M059J (cell line): ENCODE measurements at places on chromosomes 7 and 10. TPM values are rescaled to one million over a fixed set of nuclear protein-coding genes. Genes with fewer than 3 reads are reported as not detected.
A peak's percentile ranks its signal among the peaks of the same experiment; 100 is the strongest.

The NKX2-3 gene
- 0.12 TPM in 1 of 2 replicates, not detected in the other for total RNA-seq

- DNase-seq = no peak
Measured at GRCh38 chr10:88616250-88616977, 29.9 kb downstream of the LIPJ start.

The MPP7 gene
- 0.94 and 1.7 TPM in 2 replicates for total RNA-seq

DNA sequence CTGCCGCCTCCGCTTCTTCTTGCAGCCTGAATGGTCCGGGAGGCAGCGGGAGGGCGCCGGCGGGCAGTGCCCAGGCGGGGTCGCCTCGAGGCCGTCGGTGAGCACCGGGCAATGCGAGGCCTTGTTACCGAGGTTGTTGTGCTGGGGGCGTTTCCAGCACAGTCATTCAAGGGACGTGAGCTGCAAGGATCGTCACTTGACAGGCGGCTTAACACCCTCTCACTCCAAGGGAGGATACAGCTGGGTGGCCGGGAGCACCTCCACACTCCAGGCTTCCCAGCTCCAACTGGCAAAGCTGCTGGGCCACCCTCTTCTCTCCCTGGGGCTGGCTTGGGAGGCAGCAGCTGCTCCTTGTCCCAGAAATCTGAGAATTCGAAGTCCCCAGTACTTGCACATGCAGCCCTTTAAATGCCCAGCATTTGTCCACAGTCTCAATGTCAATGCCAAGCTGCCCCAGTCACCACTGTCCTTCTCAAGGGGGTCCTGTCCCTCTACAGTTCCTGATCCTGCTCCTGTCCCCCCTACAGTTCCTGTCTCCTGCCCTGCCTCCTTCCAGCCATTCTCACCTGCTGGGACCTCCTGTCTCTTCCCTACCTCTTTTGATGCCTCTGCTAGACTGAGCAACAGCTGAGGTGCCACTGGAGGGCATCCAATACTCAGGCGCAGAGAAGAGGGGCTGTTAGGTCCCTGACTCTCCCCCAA lies 4.4 kb upstream of the HOXA11 start:
- no peak for DNase-seq

DNA sequence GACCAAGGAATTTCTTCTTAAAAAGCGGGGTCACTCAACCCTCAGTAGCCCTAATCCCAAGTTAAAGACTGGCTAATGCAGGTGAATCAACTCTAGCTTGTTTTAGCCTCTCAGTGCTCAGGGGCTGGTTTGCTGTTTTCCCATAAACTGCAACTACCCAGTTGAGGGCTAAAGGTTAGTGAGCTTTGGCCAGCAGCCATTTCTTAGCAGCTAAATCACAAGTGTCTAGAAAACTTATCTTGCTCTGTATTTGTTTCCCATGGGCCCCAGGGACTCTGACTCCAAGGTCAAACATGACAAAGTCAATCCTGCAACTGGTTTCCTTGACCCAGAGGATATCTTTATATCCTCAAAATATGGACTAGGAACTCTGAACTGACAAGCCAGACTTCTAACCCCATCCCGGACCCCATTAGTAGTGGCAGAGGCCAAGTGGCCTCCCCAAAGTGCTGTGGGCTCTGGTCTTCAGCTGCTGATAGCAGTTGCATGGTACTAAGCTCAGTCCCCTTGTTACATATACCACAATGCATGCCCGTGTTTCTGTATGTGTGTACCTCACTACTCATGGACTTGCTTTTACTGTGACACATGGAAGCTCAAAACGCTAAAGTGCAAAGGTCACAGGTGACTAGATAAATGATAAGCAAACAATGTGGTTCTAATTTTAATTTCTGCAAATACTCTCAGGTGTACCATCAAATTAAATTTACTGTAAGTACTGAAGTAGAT lies 793.0 kb upstream of the IGFBP3 start:
- DNase-seq = peak; percentile 67

DNA sequence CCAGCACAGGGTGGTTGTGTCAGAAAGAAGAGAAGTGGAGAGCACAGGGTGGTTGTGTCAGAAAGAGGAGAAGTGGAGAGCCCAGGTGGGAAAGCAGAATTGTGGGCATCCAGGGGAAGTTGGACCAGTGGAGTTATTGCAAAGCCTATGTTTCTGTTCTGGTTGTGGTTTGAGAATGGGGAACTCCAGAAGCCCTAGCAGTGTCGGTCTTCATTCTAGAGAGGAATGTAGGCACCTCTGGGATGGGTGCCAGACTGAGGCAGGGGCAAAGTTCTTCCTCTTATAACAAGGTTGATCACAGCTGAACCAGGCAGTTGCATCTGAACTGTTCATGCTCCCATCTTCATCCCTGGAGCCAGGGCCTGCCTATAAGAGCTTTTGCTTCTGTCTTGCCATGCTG lies 954 bp downstream of the FSCN3 start:
- no peak for DNase-seq

DNA sequence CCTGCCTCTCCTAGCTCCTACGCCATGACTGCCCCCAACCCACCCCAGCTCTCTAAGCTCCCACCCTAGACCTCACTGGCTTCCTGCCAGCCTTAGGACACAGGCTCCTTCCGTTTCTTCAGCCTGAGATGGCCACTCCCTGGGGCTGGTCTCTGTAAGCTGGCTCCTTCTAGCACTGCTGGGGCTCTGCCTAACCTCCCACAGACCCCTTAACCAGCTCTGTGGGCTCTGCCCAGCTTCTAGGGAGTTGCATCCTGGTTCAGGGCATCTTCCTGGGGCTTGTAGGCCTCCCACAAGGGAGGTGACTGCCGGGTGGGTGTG lies 478.6 kb upstream of the KLF6 start:
- DNase-seq = no peak

DNA sequence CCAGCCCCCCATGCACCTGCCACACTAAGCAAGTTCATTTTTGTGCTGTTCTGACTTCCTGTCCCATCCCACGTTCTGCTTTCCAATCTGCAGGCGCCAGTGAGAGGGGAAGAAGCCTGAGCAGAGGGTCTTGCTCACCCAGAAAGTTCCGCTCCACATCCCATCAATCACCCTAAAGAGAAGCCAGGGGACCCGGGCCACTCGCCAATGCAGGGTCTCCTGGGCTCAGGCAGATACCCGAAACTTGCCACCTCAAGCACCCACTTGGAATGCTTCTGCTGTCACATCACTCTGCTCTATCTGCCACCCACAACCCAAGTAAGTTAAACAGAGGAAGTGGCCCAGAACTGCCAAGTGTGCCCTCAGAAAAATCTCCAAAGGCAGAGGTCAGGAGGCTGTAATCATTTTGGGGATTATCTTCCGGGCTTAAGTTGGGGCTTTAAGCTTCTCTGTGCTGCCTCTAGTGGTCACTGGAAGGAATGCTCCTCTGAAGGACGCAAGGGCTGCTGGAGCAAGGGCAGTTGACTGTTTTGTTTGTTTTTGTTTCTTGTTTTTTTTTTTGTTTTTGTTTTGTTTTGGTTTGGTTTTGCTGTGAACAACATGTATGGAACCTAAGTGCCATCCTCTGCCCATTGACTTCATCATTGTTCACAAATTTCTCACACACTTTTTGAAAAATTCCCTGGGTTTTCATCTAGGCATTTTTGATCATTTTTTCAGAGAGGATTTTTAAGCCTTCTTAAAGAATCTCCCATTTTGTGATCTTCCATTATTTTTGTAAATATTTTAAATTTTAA lies 25.5 kb downstream of the PRR15 start:
- DNase-seq = peak; percentile 46

GRCh38 chr7:143299840-143300239 lies 11.7 kb downstream of the CASP2 start:
- no peak for DNase-seq

- no peak for DNase-seq
Measured at GRCh38 chr10:119872610-119872859, at the start of gene MCMBP. MCMBP (minus strand) TSS chr10:119872843; CDS start chr10:119872584, 259 bp downstream.

GRCh38 chr7:33458581-33458980 lies 329.2 kb downstream of the BBS9 start:
- no peak for DNase-seq

The FXYD4 gene
- total RNA-seq = not detected in 2 replicates

The ASAH2 gene
- total RNA-seq = 1.9 and 6.5 TPM in 2 replicates

The AMPH gene
- total RNA-seq = 1.9 and 3.1 TPM in 2 replicates

DNA sequence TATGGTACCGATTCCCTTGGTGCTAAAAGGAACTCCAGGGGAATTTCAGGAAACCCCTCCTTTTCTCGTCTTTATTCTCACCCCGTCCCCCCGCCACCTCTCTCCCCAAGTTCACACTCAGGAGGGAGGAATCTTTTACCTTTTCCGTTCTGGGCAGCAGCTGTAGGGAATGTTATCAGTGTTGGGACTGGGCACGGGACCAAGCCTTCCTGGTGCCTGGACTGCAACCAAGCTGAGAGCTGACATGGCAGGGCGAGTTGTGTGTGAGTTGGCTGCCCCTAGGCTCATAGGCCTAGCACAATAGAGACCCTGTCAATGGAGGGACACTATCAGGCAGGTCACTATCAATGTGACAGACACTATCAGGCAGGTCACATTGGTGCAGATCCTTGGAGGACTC lies 121.4 kb downstream of the TCF7L2 start:
- peak; percentile 78 for DNase-seq

- DNase-seq = no peak
Measured at GRCh38 chr7:87204933-87205332, 14.6 kb downstream of the TMEM243 start.

GRCh38 chr7:106914018-106914607 lies 49.0 kb downstream of the PIK3CG start:
- no peak for DNase-seq

The LYZL1 gene
- not detected in 2 replicates for total RNA-seq

DNA sequence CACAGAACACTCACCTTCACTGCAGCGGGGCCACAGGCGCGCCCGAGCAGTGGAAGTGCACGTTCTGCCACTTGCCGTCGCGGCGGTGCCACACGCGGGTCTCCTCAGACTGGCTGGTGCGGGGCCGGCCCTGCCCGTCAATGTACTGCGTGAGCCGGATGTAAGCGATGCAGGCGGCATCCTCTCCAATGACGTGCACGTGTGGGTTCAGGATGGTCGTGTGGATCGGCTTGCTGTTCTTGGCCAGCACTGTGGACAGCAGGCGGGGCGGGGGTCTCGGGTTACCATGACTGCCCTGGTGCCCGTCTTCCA lies 19.2 kb downstream of the YKT6 start:
- DNase-seq = no peak

The CYP2C18 gene
- not detected in 2 replicates for total RNA-seq

The RP9 gene
- 13.4 and 15.4 TPM in 2 replicates for total RNA-seq

- DNase-seq = peak; percentile 31
Measured at GRCh38 chr10:103333934-103334520, 16.9 kb downstream of the PCGF6 start.

GRCh38 chr10:97506199-97506991 lies 7.7 kb downstream of the UBTD1 start:
- no peak for DNase-seq

DNA sequence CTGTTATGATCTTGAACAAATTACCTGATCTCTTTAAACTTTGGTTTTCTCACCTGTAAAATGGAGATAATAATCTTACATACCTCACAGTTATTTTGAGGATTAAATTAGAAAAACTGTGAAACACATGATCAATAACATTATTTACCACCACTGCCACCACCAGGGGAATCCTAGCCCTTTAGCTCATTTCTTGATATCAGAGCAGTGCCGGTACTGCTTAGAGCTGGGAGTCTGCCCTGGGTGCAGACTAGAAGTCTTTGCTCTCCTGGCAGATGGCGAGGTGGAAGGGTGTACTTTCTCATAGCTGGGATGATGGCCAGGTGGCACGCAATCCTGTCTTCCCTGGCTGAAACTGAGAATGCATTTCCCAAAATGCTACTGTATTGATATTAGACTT lies 12.7 kb upstream of the EFCAB10 start:
- DNase-seq = peak; percentile 21

The CYP2C8 gene
- total RNA-seq = not detected in 2 replicates

The CAV1 gene
- total RNA-seq = 388 and 413 TPM in 2 replicates
